ENCODE measurements at places on chromosomes 7 and 10.
A peak's percentile ranks its signal among the peaks of the same experiment; 100 is the strongest.

- no peak for DNase-seq
Measured at GRCh38 chr7:1232103-1232466, 587 bp upstream of the UNCX start.

DNA sequence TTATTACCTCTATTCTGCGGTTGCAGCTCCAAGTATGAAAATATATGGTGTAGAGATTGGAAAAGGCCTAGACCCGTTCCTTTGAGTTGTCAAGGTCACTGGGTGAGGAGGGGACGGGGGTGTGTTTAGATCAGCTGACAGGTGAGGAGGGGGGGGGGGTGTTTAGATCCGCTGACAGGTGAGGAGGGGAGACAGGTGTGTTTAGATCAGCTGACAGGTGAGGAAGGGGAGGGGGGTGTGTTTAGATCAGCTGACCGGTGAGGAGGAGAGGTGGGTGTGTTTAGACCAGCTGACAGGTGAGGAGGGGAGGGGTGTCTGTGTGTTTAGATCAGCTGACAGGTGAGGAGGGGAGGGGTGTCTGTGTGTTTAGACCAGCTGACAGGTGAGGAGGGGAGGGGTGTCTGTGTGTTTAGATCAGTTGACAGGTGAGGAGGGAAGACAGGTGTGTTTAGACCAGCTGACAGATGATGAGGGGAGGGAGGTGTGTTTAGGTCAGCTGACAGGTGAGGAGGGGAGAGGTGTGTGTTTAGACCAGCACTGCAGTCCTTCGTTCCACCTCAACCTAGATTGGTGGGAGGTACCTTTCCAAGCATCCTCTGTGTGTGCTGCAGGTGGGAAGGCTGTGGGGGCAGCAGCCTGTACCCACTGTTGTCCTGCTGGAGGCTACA is 655.0 kb upstream of the ADARB2 start:
- no peak for DNase-seq

DNA sequence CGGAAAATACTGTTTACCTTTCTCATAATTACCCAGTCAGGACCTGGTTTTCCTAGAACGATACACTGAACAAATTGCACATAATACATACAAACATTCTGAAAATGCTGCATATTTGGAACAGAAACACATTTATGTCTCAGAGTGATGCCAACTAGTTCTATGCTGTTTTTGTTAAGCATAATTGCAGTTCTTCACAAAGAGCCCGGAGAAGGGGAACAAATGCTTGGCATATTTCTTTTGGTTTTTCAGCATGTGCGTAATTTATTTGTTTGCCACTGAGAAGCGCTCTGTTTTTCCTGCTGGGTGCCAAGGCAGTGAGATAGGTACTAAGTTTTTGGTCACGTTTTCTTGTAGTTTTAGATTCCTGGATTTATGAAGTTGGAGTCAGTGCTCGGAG is 181.0 kb upstream of the MDFIC start:
- DNase-seq, result no peak

GRCh38 chr10:3336673-3337293 is 164.2 kb upstream of the PITRM1 start:
- no peak for DNase-seq

DNA sequence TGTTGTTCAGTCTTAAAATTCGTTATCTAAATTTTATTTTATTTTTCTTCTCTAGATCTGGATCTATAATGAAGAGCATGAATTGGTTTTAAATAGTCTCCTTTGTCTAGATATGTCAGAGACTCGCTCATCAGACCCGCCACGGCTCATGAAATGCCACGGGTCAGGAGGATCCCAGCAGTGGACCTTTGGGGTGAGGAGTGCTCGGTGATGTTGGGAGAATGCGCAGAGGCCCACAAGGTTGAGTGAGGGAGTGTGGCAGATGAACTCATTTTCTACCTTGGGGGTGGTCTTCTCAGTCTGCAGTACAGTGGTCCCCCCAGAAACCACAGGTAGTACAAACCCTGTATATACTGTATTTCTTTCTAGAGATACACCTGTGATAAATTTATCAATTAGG is 95.3 kb downstream of the GALNT11 start:
- DNase-seq, result no peak

DNA sequence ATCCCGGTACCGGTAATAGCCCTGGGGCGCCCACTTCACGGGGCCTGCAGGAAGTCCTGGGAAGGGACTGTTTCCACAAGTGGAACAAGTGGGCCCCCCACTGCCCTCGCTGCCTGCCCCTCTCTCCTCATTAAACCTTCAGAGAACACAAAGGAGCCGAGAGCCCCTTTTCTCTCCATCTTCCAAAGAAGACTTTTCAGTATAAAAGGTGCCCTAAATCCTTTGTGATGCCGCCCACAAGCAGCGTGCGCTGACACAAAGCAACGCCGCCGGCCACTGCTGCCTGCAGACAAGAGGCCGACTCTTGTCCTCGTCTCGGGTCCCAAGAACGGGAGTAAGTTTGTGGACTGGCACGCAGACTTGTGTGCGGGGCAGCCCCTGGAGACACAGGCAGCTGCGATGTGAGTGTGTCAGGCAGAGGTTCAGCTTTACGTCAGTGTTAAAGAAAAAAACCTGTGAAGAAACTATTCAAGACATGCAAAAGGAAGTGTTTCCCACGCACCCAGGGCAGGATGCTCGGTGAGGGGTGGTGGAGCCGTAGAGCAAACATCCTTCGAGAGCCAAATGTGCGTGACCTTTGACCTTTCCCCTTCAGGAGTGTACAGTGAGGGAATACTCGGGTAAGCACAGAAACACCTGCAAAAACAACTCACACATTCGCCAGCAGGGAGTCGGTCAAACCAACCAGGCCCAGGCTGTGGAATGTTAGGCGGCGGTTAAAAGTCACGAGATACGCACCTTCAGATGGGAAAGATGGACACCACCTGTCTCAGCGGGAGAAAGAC is 118.2 kb downstream of the VIPR2 start:
- peak; percentile 23 for DNase-seq

DNA sequence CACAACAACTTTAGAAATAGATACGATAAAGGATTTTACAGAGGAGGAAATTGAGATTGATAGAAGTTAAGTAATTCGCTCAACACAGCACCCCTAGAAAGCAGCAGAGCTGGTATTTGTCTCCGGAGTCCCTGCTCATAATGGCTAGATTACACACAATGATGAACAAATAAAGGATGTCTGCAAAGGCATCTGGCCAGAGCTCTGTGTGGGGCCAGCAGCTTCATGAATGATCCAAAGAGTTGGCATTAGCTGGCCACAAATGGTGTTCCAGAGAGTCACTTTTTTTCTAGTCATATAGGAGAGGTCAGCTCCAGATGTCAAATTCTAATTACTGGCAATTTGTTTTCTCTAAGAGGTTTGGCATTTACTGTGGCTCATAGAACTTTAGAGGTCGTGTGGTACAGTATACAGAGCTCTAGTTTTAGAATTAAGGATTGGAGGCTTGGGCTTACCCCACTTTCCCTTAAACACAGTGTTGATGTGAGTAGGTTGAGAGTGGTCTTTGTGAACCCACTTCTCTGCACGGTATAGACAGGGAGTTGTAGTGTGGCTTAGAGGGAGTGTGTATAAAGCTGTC is 186.2 kb downstream of the BICC1 start:
- DNase-seq, result no peak

GRCh38 chr10:82922046-82922445 is 1047.1 kb downstream of the NRG3 start:
- DNase-seq, result no peak

GRCh38 chr10:82515256-82515655 is 640.3 kb downstream of the NRG3 start:
- no peak for DNase-seq

DNA sequence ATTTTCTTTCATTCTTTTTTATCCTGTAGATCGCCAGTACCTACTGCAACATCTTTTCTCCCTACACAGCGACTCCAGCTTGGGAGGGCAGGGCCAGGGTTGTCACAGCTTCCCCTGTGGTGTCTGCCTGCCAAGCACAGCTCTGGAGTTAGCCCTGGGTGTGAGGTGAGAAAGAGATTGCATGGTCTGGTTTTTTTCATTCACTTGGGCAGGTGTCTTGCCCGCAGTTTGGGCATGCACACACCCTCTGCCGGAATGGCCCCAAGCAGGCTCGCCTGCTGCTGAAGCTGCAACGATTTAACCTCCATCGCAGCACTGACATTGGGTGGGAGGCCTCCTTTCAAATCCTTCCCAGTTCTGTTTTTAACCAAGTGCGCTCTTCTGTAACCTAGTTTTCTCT is 132.8 kb downstream of the WNT2 start:
- DNase-seq, result no peak

GRCh38 chr10:77400033-77400432 is 237.6 kb downstream of the KCNMA1 start:
- no peak for DNase-seq

DNA sequence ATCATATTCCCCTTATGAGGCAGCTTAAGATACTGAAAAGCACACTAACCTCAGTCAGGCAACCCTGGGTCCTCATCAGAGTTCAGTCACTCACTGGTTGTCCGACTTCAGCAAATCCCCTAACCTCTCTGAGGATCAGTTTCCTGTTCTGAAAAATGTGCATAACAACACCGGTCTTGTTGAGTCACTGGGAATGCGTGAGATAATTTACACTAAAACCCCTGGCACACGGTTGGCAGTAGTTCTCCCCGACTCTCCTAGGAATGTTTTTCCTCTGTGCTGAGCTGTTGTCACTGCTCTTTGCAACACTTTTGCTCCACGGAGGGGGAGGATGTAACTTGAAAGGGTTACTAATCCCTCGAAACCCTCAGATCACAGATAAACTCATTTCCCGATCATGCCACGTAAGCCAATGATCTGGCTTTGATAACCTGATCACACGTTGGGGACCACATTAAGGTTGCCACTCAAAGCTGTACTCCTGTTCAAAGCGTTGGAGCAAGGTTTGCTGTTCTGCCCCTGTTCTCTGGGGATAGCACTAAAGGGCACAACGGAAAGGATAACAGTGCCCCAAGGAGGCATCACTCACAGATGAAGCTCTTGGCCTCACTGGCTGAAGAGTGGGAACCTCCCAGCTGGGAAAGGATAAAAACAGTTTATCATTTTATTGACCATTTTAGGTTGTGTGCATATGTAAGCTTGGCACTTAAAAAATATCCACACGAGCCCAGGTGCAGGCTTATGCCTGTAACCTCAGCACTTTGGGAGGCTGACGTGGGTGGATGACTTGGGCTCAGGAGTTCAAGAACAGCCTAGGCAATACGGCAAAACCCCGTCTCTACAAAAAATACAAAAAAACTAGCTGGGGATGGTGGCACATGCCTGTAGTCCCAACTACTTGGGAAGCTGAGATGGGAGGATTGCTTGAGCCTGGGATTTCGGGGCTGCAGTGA is 5.0 kb upstream of the RBM17 start:
- DNase-seq, result peak; percentile 87

- no peak for DNase-seq
Measured at GRCh38 chr10:119441151-119441821, 101.2 kb downstream of the RGS10 start.

- DNase-seq, result no peak
Measured at GRCh38 chr7:15921576-15921975, 235.1 kb upstream of the MEOX2 start.

DNA sequence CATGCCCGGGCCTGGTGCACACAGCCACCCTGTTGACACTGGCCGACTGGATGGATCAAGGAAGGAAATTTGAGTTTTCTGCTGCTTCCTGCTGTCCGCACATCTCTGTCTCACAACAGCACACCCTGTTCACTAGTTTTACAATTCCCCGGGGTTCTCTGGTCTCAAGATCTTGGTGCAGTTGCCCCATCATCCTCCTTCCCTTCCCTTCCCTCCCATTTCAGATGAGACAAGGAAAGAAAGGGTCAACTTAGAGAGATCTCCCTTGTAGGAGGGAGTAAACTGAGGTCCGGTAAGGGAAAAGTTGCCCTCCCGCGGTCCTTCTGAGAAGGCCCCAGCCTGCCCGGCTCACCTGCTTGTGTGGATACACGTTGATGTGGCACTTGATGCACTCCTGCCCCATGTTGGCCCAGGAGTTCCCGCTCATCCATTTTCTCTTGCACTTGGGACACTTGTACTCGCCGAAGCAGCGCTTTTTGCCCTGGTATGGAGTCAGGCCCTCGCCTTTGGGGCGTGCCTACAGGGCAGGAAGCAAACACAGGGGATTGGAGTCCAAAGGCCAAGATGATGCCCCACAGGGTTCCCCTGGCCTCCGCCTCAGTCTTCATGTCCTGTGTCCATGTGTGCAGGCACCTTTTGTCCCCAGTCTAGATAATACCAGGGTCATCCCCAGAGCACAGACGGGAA is 46.8 kb downstream of the PPIF start:
- no peak for DNase-seq

- DNase-seq, result no peak
Measured at GRCh38 chr10:74077416-74077815, 73.2 kb downstream of the AP3M1 start.

GRCh38 chr7:139753693-139754111 is 24.1 kb downstream of the HIPK2 start:
- DNase-seq, result no peak

- DNase-seq, result no peak
Measured at GRCh38 chr7:134474828-134475227, 15.9 kb upstream of the AKR1B1 start.

DNA sequence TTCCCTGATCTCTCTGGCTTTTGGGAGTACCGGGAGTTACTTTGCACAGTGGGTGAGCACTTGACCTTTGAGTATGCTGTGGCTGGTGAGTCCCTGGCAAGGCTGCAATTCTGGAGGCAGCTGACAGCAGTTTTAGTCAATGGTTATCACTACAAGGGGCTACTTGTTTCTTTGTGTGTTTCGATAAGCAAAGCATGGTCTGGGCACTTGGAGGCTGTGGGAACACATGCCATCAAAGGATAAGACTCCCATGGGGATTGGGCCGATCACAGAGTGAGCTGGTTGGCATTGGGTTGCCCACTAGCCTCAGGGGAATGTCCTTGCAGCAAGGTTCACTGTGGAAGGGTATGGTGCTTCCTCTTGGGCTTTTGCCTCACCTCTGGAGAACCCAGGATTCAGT is 208.2 kb downstream of the SNX13 start:
- DNase-seq, result no peak

GRCh38 chr7:139696552-139696951 is 81.2 kb downstream of the HIPK2 start:
- peak; percentile 30 for DNase-seq

GRCh38 chr10:44923611-44924010 is 12.5 kb downstream of the TMEM72 start:
- no peak for DNase-seq

DNA sequence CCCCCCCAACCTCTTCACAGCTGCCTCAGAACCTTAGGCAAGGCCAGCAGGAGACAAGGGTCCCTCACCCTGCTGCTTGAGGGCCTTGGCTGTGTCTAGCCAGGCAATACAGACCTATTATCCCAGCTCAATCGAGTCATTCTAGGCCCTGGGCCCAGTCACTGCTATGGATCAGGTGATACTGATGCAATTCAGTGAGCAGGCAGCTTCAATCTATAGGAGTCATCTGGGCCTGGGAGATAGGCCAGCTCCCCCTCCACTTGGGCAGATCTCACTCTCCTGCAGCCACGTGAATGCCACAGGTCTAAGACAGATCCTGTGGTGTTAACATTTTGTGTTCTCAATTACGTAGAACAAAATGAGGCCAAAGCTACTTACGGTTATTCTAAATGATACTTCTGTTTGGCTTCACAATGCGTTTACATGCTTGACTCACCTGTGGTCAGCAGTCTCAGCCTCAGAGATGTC is 68.0 kb upstream of the LRRC4 start:
- DNase-seq, result no peak

DNA sequence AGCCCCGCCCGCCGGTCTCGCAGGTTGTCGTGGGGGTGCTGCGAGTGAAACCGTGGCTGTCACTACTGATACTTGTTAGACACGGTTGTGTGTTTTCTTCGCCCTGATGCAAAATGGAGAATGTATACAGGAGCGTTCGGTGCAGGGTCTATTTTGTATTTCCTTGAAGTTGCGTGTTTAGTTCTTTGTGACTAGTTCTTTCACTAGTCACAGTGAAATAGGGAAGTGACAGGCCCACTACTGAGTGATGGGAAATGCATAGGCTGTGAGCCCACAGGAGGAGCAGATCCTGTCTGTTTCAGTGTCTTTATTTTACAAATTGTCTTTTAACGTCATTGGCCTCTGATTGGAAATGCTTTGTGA is 675 bp downstream of the ABRAXAS2 start:
- DNase-seq, result peak; percentile 29
